ENCODE measurements at places on chromosomes 11 and 22.
A peak's percentile ranks its signal among the peaks of the same experiment; 100 is the strongest.

DNA sequence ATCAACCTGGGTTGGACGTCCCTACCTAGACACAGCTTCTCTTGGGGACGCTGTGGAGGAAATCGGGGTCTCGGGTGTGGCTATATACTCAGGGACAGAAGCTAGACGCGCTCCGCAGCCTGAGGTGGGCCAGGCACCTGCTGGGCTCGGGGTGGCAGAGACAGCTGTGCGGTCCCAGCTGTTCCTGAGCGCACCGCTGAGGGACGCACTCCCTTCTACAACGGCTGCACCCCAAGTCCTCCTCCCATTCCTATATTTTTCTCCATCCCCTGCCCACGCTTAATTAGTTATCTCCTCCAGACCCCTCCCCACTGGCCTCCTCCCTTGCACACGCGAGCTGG is 188 bp upstream of the MTNR1B start:
- ATAC-seq: no peak

DNA sequence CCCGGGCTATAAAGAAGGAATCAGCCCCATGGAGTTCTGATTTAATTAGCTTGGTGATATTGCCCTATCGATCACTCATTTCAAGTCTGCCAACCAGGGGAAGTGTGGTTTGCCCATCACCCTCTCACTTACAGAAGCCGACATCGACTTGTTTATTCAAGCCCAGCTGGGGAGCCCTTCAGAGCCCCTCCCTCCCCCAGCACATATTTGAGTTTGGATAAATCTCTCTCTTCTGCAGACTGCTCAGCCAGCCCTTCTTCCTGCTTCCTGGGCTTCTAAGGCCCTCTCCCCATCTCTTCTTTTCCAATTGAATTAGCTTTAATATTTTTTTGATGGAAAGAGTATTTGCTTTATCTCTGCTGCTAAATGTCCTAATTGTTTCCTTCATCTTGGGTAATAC is 299.0 kb downstream of the MIAT start:
- ATAC-seq: no peak

- ATAC-seq: no peak
Measured at GRCh38 chr11:85088286-85088685, 538.9 kb downstream of the DLG2 start.

DNA sequence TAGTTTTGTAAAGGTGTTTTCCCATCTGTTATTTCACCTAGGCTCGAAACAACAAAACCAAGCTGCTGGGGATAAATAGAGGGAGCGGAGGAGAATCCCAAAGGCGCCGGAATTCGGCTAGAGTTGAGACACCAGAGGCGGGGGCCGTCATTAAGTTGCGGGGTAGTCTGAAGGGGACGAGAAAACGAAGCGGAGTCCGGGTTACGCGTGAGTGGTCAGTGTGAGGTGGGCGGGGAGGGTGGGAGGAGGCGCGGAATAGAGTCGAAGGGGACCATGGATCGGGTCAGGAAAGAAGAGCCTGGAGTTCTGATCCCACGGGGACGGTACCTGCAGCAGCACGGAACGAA is 361 bp downstream of the SRPRA start:
- no peak for ATAC-seq

DNA sequence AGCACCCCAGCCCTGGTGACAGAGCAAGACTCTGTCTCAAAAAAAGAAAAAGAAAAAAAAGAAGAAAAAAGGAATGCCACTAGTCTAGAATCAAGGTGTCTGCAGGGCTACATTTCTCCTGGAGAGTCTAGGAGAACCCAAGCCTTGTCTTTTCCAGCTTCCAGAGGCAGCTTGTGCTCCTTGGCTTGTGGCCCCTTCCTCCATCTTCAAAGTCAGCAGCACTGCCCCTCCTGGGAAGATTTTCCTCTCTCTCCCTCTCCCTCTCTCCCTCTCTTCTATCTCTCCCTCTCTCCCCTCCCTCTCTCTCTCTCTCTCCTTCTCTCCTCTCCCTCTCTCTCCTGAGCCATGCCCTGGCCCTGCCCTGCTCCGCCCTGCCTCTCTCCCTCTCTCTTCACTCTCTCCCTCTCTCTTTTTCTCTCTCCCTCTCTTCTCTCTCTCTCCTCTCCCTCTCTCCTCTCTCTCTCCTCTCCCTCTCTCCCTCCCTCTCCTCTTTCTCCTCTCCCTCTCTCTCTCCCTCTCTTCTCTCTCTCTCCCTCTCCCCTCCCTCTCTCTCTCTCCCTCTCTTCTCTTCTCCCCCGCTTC is 97.7 kb upstream of the FGF3 start:
- ATAC-seq: no peak

GRCh38 chr11:44993971-44994704 is 43.5 kb upstream of the TP53I11 start:
- no peak for ATAC-seq

DNA sequence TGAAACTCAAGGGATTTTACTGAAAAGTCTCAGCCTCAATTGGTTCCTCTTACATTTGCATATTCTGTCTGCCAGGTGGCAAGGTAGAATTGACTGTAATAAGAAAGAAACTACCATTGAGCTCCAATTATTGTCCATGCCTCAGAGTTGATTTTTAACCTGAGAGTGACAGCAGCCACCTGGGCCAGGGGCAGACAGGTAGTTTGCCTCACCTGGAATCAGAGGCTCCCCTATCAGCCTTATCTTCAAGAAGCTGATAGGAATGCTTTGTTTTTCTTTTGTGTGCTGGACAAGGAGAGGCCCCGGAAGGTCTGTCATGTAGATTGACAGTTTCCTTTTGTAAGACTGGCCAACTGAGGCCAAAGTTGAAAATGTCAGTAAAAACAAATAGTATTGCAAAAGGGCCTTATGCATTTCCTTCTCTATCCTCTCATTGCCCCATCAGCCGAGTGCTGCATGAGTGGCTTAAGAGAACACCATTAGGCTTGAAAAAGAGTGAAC is 34.1 kb downstream of the CD44 start:
- ATAC-seq: peak; percentile 34

- no peak for ATAC-seq
Measured at GRCh38 chr11:120785576-120785975, 238.3 kb upstream of the TBCEL start.

DNA sequence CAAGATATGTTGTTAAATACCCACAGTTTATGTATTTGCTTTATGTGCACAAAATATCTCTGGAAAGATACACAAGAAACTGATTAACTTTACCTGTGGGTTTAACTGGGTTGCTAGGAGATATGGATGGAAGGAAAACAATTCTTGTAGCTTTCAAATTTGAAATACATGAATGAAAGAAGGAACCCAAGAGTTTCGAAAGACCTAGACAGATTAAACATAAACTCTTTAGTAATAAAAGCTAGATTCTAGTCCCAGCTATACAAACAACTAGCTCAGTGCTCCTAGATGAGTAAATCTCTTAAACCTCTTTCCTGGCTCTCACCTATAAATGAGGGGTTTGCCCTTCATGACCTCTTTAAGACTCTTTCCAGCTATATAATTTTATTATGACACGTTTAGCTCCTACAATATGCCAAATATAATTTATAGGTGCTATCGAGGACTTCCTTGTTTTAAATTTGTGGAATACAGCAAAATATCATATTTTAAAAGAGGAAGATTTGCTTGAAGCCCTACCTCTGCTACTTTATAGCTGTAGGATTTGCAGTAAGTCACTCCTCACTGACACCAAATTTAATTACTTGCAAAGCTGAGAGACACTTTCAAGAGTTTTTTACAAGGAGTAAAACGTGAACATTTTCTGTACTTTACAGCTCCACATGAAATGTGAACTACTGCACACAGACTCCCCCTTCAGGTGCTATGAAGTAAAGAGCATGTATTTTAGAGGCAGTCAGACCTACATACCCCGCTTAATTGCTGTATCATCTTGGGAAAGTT is 50.7 kb downstream of the RRAS2 start:
- ATAC-seq: peak; percentile 49

- ATAC-seq: no peak
Measured at GRCh38 chr22:39039306-39040126, 1.1 kb upstream of the APOBEC3F start.

DNA sequence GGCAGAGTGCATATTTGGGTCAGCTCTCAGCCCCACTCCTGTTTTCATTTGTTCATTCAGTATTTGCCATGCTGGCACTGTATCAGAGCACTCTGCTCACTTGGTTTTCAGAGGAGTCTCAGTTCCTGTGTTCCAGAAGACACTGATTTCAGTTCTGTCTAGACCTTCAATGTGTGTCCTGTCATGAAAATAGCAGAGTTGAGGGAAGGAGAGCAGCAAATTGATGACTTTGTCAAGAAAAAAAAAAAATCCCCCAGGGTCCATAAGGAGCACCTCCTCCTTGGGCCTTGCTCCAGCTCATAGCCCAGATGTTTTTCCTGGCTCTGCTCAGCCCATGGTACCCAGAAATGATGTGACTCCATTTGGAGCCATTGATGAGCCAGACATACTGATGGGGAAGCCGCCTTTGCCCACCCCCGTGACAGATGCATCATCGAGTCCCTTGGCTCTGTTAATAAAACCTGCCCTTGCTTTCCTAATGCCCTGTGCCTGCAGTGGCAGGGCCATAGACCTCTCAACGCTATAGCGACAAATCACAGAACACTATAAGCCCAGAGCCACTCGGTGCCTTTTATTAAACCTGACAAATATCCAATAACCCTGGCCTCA is 107.0 kb downstream of the PKNOX2 start:
- ATAC-seq: no peak

GRCh38 chr11:30749268-30749667 is 163.1 kb upstream of the MPPED2 start:
- no peak for ATAC-seq

GRCh38 chr22:20146777-20147176 is 4.1 kb downstream of the CCDC188 start:
- ATAC-seq: no peak

GRCh38 chr11:83998921-83999320 is 712.8 kb upstream of the CCDC90B start:
- no peak for ATAC-seq

GRCh38 chr11:129236850-129237249 is 44.7 kb upstream of the ARHGAP32 start:
- ATAC-seq: no peak

- peak; percentile 95 for ATAC-seq
Measured at GRCh38 chr22:36417281-36417686, 29.5 kb upstream of the MYH9 start.

DNA sequence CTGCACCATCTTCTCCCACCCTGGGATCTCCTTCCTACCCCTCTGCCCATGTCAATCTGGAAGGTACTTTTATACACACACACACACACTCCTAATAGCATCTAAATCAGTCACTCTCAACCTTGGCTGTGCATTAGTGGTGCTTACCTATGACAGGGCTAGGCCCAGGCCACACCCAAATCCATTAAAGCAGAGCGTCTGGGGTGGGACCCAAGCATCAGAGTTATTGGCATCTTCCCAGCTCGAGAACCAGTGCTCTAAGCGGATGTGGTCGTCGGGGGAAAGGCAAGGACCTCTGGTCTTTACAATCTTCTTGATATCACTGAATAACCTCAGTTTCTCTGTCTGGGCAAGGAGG is 194.6 kb downstream of the TRIM29 start:
- no peak for ATAC-seq

GRCh38 chr11:24828938-24829605 is 332.2 kb downstream of the LUZP2 start:
- no peak for ATAC-seq

DNA sequence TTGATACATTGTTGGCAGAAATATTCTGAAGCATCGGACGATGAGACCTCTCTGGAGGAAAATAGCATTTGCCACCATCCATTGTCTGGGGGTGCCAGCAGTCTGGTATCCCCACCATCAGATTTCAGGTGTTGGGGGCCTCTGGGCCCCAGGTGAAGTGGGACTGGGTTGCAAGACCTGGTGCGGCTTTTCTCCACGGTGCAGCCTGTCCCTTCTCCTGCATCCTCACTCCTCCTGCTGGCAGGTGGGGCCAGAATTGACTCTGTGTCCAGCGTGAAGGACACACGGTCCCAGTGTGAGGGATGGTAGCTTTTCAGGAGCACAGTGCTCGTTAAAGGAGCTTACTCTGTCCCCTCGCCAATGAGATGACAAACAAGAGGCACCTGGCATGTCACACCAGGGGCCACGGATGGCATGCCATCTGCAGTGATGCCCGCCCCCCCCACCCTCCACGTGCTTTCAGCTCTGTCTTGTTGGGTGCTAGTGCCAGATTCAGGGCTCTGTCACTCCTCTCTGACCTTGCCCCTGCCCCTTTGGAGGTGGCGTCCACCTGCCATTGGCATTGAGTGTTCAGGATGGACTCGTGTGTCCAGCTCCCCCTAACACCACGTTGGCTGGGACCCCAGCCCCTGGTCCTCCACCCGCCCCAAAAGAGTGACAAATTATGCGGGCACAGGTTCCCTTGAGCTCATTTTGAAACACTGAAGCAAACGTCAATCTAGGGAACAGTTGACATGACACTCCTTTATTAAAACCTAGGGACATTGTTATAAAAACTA is 62.4 kb downstream of the PARVG start:
- no peak for ATAC-seq

DNA sequence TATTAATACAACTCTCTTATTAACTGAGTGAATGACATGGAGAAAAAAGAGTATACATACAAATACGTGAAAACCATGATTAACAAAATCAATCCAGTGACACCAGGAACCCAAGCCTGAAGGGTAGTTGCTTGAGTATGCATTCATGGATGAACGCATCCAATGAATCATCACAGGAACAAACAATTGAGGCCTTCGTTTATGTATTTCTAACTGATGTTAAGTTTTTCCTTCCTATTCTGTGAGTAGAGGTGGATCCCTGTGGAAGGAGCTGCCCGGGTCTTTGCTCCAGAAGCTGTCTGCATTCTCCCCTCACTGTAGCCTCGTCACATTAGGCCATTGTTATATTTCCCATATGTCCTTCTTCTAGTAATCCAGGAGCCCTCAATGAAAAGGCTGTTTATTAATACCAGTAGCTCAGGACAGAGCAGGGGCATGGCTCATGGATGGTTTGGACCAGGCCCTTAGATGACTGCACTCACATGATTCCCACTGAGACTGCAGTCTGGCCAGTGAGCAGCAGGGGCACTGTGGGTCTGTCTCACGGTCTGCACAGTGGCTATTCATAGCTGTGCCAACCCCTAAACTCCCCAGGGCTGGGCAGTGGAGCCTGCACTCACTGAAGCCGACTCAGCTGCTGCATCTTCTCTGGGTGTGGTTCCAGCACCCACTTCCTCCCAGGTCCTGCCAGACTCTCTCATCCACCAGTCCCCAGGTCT is 128.1 kb upstream of the TOP3B start:
- ATAC-seq: peak; percentile 95

GRCh38 chr22:25449781-25450317 is 114.6 kb upstream of the GRK3 start:
- ATAC-seq: no peak

- peak; percentile 73 for ATAC-seq
Measured at GRCh38 chr11:94134651-94135512, 6.2 kb downstream of the PANX1 start.

- no peak for ATAC-seq
Measured at GRCh38 chr11:36151933-36152580, 137.2 kb downstream of the COMMD9 start.

DNA sequence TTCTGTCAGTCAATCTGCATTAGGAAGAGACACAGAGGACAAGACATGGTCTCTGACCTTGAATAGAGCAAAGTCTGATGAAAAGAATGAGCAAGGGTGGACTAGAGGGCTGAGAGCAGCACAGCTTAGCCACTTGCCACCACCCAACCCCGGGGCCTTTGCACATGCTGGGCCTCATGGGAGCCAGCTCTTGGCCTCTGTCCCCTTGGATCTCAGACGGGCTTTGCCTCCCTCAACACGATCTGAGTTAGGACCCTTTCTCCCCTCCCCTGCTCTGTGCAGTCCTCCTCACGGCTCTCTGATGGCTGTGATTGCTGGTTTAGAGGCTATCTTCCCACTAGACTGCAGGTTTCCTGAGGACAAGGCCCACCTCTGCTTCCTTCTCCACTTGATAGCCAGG is 131.6 kb upstream of the B3GAT1 start:
- no peak for ATAC-seq
